ENCODE measurements at places on chromosomes 1 and 21.

DNA sequence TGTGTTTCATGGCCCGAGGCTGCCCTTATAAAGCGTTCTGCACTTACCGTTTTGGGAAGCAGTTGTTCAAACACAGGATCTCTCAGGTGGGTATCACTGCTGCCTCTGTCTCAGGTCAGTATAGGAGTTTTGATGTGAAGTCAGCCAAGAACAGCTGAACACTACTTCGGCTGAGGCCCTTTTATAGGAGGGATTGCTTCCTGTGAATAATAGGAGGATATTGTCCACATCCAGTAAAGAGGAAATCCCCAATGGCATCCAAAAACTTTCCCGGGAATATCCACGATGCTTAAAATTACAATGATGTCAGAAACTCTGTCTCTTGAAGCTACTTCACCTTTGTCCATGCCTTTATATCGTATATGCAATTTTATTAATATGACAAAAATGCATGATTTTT is at the start of gene SELE:
TSS of gene SELE (minus strand) at position 156 of the 400 bp plus-strand sequence. CDS start 467 bp downstream, outside the sequence.
- no peak for DNase-seq

DNA sequence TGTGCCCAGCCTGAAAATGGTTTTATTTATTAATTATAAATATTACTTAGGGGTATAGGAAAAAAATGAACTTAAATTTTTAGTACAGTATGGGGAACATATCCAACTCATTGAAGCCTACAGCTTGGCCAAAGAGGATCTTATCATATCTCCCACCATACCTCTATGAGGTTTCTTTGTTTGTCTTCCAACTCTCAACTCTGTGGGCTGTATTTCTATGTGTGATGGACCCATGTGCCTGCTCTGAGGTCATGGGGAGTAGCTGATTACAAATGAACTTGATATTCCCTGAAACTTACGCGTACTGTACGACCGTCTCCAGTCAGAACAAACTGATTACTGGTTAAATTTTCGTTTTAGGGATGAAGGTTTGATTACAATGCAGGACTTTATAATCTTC is 41.4 kb upstream of the PODN start:
- no peak for DNase-seq

DNA sequence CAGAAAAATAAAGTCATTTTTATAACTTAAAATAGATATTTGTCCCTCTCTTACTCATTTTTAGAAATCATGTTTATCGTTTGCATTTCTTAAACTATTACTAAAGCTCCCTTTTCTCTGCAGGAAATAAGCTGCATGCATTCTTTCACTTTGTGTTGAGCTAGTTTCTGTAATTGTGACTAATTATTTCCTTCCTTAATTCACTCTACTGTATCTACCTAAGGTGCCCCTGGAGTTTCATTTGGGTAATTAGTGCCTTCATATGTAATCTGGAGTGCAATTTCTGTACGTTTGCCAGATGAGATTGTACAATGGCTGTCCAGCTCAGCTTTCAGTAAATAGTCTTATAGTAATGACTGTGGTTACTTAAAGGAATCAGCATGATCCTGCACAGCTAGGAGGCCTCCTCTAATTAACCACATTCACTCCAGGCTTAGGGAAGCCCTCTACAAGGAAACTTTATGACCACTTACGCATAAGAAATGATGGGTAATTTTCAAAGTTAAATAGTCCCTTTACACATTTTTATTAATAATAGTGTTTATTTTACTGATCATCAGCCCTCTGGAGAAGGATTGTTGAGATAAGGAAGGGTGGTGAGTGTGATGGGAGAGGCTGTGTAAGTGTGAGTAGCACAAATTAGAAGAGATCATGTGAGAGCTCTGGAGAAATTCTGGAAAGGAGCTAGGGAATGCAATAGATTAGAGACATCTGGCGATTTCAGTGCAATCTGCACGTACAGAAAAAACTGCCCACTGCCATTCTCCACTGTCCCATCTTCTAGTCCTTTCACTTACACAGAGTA is 86.8 kb downstream of the LRRC8C start:
- no peak for DNase-seq

GRCh38 chr21:45011911-45012661 is 62.3 kb upstream of the ADARB1 start:
- DNase-seq, result no peak

GRCh38 chr1:44664730-44665370 is 9.4 kb downstream of the TMEM53 start:
- DNase-seq, result no peak

GRCh38 chr1:160351629-160352028 is 8.4 kb downstream of the NCSTN start:
- DNase-seq, result no peak

DNA sequence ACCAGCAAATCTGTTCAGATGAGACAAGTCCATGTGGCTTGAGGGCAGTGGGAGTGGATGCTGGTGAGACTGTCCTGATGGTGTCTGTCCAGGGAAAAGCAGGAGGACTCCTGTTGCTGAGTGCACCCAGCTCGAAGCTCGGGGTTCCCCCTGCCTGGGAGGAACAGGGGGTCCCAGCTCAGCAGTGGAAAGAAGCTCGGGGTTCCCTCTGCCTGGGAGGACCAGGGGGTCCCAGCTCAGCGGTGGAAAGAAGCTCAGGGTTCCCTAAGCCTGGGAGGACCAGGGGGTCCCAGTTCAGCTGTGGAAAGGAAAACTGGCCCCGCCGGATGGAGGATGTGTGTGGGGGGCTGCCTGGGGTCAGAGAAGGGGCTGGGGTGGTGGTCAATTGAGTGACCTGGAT is 39.1 kb downstream of the CRYAA start:
- no peak for DNase-seq
